ENCODE measurements at places on chromosomes 6 and 20.

GRCh38 chr20:1945134-1945618 lies 48.7 kb downstream of the PDYN start:
- no peak for DNase-seq

- no peak for DNase-seq
These were observed 360.7 kb upstream of the FLRT3 start for GRCh38 chr20:14698125-14698524.

- no peak for DNase-seq
These were observed 265.8 kb upstream of the TCF21 start for GRCh38 chr6:133623065-133623464.

DNA sequence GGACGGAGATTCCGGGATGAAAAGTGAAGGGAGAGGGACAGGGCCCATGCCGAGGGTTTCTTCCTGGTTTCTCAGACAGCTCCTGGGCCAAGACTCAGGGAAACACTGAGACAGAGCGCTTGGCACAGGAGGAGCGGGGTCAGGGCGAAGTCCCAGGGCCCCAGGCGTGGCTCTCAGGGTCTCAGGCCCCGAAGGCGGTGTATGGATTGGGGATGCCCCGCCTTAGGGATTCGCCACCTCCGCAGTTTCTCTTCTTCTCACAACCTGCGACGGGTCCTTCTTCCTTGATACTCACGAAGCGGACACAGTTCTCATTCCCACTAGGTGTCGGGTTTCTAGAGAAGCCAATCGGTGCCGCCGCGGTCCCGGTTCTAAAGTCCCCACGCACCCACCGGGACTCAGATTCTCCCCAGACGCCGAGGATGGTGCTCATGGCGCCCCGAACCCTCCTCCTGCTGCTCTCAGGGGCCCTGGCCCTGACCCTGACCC lies 55.0 kb upstream of the HLA-A start:
- DNase-seq = no peak

GRCh38 chr6:150099546-150099945 lies 30.6 kb upstream of the ULBP3 start:
- no peak for DNase-seq

- no peak for DNase-seq
These were observed 50.7 kb upstream of the BHLHE23 start for GRCh38 chr20:63057171-63058117.

GRCh38 chr6:156013155-156013554 lies 557.5 kb upstream of the NOX3 start:
- no peak for DNase-seq

DNA sequence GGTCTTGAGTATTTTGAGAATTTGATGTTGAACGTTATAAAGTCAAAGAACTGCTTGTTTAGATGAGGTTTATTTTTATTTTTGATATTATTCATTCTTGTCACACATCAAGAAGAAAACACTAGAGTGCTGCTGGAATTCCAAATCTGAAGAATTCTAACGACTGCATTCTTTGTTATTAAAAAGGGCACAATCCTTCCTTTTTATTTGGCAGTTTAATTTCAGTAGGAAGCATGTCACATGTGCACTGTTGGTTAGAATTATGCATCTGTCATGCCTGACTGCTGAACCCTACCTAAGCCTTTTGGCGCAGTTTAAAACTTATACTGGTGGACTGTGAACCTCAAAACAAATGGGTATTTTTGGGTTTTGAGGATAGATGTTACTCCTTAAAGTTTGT lies 4.0 kb downstream of the ID4 start:
- DNase-seq = no peak

- no peak for DNase-seq
These were observed 18.1 kb downstream of the PPP1R3G start for GRCh38 chr6:5103250-5103649.

DNA sequence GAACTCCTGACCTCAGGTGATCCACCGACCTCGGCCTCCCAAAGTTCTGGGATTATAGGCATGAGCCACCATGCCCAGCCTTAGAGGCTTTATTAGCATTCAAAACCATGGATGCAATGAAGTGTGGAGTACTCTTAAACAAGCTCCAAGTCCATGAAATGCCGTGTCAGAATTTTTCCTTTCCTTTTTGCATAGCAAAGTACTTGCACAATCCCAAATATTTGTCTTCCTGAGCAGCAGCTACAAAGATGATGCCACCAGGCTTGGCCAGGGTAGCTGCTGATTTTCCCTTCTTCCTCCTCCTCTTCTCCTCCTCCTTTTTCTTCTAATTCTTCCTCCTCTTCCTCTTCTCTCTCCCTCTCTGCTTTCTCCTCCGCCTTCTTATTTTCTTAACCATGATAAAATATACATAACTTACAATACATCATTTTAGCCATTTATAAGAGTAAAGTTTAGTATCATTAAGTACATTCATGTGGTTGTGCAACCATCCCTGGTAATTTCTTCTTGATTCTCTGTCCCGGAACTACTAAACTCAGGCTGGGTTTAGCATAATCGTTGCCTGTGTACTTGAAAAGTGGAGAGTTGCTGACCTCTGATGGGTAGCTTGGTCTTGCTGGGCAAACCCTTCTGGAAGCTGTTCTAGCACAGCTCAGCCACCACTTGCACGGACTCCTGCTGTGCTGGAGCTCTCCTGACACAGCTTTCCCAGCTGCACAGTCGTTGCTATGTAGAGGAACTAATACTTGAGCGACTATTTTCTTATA lies 20.3 kb downstream of the MUCL3 start:
- DNase-seq = no peak

- no peak for DNase-seq
These were observed 49.0 kb downstream of the PTPRT start for GRCh38 chr20:43140726-43141125.

- DNase-seq = no peak
These were observed 44.9 kb upstream of the CCDC28A start for GRCh38 chr6:138728662-138729061.

- DNase-seq = no peak
These were observed 52.2 kb upstream of the NNAT start for GRCh38 chr20:37468886-37469285.

GRCh38 chr6:152277826-152278329 lies 359.3 kb downstream of the SYNE1 start:
- DNase-seq = no peak

DNA sequence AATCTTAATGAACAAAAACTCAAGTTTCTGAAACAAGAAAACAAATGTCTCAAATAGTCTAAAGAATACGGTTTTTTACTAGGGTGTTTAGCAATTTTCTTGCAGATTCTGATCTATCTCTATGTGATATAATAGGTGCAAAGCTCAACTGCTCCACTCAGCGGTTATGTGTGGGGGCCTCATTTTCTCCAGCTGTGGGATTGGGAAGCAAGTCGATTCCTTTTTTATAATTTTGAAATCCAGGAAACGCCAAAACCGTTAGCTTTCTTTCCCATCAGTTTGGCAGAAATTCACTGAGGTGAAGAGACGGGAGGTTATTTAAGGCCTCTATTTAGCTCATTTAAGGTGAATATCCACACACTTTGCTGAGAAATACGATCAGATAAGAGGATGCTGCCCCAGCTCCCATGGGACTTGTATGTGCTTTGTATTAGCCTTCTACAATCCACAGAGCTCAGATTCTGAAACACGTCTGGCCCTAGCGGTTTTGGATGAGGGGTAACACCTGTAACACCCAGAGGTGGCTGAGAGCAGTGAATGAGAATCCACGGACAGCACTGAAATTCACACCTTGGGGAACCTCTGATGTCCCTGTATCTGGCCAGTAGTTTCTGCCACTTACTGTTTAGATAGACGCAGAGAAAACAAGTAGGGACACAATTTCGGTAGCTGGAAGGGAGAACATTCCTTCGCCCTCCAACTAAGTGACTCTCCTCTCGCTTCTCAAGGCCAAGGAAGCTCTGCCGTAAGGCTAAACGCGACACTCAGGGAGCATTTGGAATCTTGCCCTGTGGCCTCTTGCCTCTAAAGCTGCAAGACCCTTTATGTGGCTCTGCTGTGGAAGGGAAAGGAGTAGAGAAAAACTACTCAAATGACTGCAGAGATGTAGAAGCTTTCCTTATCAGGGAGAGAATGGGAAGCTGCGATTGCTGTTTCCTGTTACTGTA lies 6.5 kb upstream of the BCAS4 start:
- no peak for DNase-seq

- no peak for DNase-seq
These were observed 160.9 kb upstream of the AHI1 start for GRCh38 chr6:135658481-135658880.

- no peak for DNase-seq
These were observed 2.0 kb downstream of the NHSL1 start for GRCh38 chr6:138497286-138497685.

DNA sequence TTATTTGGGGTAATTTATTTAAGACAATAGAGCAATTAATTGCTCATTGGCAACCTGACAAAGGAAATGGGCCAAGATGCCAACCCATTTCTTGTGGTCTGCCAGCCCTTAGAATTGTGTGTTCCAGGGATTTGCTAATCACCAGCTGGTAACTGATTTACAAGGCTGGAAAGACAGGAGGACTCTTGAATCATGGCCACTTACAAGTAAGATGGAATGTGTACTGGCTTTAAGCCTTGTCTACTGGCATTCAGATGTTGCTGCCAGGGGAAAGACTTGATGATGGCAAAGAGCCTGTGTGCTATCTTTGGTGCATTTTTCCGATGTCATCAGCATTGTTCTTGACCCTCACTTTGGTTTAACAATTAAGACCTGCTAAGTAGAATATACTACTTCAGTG lies 91.0 kb downstream of the BCKDHB start:
- no peak for DNase-seq

- DNase-seq = no peak
These were observed 553.4 kb upstream of the EPHA7 start for GRCh38 chr6:93972791-93973190.

- no peak for DNase-seq
These were observed 68.0 kb upstream of the KCNQ5 start for GRCh38 chr6:72553531-72554511.

- no peak for DNase-seq
These were observed 17.9 kb upstream of the CNKSR3 start for GRCh38 chr6:154528310-154528915.
